NCI-H187 (cell line): ENCODE measurements at places on chromosomes 7 and 10.

DNA sequence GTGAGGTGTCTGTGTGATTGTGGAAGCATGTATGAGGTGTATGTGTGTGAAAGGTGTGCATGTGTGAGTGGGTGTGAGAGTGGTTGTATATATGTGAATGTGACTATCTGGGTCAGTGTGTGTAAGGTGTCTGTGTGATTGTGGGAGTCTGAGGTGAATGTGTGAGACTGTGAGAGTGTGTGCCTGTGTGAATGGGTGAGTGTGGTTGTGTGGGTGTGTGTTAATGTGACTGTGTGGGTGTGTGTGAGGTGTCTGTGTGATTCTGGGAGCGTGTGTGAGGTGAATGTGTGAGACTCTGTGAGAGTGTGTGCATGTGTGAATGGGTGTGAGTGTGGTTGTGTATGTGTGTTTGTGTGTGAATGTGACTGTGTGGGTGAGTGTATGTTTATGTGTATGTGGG, 385.1 kb downstream of the TCERG1L start:
- DNase-seq, result no peak

DNA sequence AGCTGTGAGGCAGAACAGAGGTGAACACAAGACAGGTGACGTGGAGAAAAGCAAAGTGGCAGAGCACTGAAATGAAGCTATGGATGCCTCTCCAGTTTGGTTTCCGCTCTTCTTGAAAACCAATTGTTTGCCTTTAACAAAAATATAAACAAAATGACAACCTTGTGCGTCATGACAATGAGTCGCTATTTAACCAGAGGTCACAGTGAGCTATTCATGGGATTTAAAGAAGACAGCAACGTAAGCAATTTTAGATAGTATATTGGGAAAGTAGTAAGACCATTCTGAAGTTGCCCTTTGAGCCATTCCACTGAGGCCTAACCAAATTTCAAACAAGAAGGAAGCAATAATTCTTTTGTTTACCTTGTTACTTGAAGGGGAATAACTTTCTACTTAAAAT, 15.2 kb upstream of the LRRTM3 start:
- no peak for DNase-seq

- DNase-seq, result no peak
These were observed 10.5 kb downstream of the YME1L1 start for GRCh38 chr10:27143686-27144085.

GRCh38 chr7:4014346-4015050, 667.6 kb upstream of the FOXK1 start:
- no peak for DNase-seq

- no peak for DNase-seq
These were observed 275.2 kb downstream of the AUTS2 start for GRCh38 chr7:69873512-69873911.

DNA sequence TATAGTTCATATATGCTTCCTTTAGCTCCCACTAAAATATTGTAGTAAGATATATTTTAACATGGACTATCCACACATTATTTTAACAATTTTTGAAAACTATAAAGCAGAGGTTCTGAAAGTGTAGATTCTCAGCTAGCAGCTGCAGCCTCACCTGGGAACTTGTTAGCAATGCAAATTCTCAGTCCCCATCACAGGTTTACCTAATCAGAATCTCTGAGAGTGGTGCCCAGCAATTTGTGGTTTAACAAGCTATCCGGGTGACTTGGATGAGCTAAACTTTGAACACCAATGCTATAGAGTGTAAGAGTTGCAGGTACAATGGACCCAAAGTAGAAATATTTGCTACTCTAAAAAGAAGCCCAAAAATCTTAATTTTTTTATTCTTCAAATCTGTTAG, 99.8 kb upstream of the MDFIC start:
- DNase-seq, result no peak

GRCh38 chr10:20128811-20129210, 312.6 kb downstream of the PLXDC2 start:
- no peak for DNase-seq

- no peak for DNase-seq
These were observed 229.0 kb downstream of the PRPF18 start for GRCh38 chr10:13815756-13816155.

- DNase-seq, result no peak
These were observed 7.5 kb upstream of the EBF3 start for GRCh38 chr10:129971381-129972144.

GRCh38 chr10:86105181-86105580, 261.4 kb downstream of the GRID1 start:
- no peak for DNase-seq

DNA sequence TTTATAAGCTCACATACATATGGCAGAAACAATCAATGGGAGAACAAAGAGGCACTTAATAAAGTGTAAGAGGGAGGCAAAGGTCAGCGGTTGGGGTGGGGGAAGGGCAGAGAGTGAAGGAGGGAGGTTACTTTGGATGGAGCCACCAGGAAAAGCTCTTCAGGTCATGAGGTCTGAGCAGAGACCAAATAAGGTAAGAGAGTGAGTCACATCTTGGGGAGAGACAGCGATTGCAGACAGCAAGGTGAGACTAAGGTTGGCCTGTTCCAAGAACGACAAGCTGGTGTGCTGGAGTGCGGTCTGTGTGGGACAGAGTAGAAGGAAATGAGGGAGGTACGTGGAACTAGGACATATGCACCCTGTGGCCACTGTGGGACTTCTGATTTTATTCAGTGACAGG, 74.3 kb upstream of the TOMM7 start:
- DNase-seq, result no peak
